ENCODE measurements at places on chromosomes 13 and 19.

DNA sequence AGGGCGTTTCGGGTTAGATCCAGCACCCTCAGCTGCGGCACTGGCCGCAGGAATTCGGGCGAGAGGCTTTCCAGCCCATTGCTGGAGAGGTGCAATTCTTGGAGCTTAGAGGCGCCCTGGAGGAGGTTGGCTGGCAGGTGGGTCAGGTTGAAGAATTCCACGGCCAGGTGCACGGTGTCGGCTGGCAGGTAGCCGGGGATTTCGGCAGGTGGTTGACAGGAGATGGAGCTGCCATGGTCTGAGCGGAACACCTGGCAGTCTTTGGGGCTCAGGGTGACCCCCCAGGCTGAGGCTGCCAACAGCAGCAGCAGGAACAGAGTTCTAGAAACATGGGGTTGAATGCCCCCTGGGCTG, 1.3 kb downstream of the LRG1 start:
- DNase-seq, result no peak

DNA sequence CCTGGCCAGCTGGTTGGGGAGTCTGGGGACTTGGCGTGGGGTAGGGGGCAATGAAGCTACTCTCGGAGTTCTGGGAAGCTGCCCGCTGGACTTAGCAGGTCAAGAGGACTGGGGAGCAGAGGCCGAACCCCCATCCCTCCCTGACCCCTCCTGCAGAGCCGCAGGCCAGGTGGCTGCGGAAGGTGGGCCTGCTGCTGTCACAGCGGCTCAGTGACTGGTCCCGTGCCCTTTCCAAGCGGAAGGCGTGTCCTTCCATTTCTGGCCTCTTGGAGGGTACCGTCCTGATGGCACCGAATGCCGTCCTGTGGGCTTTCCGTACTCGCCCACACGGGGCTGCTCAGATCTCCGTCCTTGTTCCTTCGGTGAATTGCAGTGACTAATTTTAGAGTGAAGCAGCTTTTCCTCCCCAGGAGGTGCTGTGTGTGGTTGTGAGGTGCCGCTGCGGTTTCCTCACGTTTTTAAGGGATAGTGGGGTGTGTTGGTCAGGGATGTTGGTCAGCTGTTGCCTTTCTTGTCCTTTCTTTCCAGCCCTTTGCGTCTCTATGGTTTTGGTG, 20.8 kb downstream of the DOT1L start:
- no peak for DNase-seq

GRCh38 chr19:42277821-42278451, 8.9 kb downstream of the CIC start:
- no peak for DNase-seq

DNA sequence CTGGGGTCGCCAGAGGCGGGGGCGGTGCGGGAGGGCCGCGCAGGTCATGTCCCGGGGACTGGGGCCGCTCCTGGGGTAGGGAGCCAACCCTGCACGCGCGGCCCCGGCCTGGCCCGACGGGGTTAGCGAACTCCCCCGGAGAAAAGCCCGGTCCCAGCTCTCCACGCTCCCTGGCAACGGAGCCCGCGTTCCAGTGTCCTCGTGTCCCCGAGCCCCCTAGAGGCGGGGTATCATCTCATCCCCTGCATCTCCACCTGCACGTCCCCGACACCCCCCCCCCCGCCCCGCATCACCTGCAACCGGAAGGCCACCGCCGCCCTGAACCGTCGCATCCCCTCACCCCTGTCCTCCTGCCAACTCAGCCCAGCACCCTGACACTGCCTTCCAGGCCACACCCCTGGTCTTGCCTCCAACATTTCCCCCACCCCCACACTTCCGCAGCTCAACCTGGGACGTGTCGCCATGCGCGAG, 2.7 kb downstream of the WDR88 start:
- DNase-seq, result peak; percentile 41

- no peak for DNase-seq
These were observed 7.5 kb downstream of the COG3 start for GRCh38 chr13:45472171-45472705.

GRCh38 chr13:28534210-28534609, 39.3 kb upstream of the FLT1 start:
- no peak for DNase-seq

DNA sequence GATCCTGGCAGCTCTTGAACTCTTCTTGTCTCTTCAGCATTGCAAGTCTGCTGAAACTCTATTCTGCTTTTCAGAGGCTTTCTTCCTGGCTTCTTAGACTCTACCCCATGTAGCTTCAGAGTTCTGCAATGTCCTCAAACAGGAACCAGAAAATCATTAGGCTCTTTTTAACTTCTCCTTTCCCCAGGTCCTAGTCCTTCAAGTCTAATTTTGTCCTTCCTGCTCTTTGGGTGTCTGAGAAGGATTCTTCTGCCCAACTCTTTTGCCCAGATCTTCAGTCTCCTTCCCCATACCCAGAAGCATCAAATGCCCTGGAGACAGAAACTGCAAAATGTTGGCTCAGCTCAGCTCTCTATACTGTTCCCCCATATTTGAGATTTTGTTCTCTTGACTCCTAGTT, 50.0 kb upstream of the CALM3 start:
- DNase-seq, result no peak

- DNase-seq, result no peak
These were observed 14.7 kb downstream of the CCDC169 start for GRCh38 chr13:36282821-36283432.

- DNase-seq, result no peak
These were observed 2.0 kb upstream of the USF2 start for GRCh38 chr19:35266520-35267352.
